ENCODE measurements at places on chromosomes 7 and 10.

- DNase-seq: no peak
Observed at GRCh38 chr10:101831169-101831811, 12.3 kb downstream of the KCNIP2 start.

DNA sequence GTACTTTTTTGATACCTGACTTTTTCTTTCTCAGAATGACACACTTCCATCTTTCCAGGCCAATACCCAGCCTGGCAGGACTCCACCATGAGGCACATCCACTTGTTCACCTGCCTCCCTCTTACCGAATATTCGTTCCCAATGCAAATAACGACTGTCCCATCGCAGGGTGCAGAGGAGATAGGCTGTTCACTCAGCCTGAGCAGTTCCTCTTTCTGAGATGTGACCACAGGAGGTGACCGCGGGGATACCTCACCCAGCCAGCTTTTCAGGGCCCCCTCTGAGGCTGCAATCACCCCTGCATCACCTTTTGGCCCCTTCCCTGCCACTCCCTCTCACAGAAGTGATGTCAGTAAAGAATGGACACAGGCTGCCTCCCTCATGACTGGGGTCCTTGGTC is 28.3 kb downstream of the PTPRN2 start:
- DNase-seq: no peak

DNA sequence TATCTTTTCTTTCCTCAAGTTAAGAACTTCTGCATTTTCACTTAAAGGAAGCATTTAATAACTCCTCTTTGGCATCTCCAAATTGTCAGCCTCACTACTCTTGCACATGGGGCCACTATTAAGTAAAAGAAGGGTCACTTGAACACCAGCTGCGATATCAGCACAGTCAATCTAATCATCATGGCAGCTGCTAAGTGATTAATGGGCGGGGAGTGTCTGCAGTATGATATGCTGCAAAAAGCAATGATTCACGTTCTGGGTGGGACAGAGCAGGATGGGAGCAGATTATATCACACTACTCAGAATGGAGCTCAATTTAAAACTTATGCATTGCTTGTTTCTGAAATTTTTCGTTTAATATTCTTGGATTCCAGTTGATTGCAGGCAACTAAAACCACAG is 447.4 kb upstream of the PFKP start:
- DNase-seq: no peak

GRCh38 chr10:13670311-13670710 is 83.5 kb downstream of the PRPF18 start:
- DNase-seq: no peak

GRCh38 chr10:102713539-102713813 is 721 bp downstream of the ARL3 start:
- DNase-seq: peak; percentile 22

- DNase-seq: no peak
Observed at GRCh38 chr7:102834999-102835398, 77.8 kb upstream of the LRRC17 start.

DNA sequence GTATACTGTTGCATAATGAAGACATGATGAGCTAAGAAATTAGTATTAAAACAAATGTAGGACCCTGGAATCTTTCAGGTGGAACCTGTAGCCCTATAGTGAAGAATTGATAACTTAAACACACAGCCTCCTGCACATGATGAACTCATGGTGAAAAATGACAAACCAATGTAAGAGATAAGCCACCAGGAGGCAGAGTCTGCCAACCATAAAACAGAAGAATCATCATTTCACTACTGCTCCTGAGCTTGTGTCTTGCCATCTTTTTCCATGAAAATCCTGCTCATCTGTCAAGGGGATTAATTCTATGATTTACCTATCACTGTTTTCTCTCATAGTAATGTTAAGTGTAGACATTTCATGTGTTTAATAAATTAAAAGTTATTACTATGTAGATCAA is 363.9 kb downstream of the MALRD1 start:
- DNase-seq: no peak

GRCh38 chr7:140898786-140899536 is 25.8 kb downstream of the BRAF start:
- DNase-seq: no peak

GRCh38 chr7:103772171-103772773 is 217.2 kb downstream of the RELN start:
- DNase-seq: no peak

- peak; percentile 36 for DNase-seq
Observed at GRCh38 chr7:158973440-158973839, 117.1 kb downstream of the DYNC2I1 start.
